NCI-H345 (cell line): ENCODE measurements at places on chromosomes 11 and 22.
A peak's percentile ranks its signal among the peaks of the same experiment; 100 is the strongest.

- DNase-seq, result no peak
Measured at GRCh38 chr11:86066657-86067008, 2.3 kb downstream of the PICALM start.

DNA sequence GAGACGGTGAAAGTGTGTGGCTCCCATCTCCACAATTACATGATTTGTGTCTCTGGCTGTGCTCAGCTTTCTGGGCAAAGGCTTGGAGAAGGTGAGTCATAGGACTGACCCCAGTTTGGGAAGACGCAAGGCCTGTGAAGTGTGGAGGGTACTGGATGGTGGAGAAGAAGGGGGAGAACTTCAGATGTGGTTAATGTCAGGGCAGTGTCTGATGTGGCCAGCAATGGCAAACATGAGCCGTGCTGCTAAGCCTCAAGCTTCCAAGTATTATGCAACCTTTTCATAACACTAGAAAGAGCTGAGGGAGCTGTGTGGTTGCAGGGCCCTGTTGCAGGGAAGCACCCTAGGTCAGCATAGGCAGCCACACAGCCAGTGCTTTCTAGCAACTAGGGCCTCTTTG lies 110.9 kb downstream of the NTM start:
- DNase-seq, result no peak

DNA sequence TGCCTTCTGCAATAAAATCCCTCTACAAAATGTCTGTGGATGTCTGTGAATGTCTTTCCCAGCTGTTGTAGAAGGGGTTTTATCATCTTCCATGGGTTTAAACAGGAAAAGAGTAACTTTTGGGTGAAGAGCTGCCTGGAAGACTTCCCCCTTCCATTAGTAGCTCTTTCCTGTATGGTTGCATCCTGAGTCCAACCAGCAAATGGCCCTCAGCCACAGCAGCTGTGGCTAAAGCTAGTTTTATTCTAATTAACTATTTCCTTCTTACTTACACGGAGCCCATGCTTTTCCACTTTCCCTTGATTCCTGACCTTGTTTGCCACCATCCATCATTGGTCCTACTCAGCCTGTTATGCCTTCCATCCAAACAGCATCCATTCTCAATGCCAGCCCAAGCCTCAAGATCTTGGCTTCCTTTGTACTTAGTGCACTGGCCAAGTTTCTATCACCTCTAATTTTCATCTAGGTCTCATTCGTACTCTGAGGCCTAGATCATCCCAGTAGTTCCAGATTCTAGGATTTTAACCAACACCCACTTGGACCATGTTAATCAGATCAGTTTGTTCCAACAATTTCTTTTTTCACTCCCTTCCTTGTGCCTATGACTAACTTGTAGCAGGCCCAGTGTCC lies 41.5 kb upstream of the CADM1 start:
- no peak for DNase-seq

- no peak for DNase-seq
Measured at GRCh38 chr11:134837887-134838232, 425.8 kb upstream of the B3GAT1 start.

DNA sequence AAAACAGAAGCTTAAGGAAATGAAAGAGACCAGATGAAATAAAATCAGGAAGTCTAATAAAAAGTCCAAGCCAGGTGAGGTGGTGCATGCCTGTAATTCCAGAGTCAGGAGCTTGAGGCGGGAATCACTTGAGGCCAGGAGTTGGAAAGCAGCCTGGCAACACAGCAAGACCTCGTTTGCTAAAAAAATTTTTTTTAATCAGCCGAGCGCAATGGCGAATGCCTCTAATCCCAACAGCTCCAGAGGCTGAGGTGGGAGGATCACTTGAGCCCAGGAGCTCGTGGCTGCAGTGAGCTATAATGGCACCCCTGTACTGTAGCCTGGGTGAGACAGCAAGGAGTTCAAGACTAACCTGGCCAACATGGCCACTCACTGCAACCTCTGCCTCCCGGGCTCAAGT lies 8.0 kb downstream of the RAB6A start:
- DNase-seq, result no peak

GRCh38 chr11:103367650-103368049 lies 258.4 kb downstream of the DYNC2H1 start:
- DNase-seq, result no peak

DNA sequence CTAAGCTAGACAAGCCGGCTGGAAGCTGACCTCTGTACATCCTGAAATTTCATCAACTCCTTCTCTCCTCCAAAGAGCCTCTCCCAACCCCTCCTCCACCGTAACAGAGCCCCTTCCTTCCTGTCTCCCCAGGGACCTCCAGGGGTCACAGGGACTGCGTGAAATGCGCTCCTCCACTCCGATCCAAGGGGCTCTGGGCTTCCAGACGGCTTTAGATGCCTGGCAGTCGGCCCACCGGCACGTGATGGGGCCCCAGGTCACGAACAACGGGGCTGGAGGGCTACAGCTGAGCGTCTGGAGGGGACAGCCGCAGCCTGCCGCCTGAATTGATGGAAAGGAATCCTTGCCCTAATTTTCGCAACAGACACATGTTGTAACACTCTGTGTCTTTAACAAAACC lies 264.1 kb downstream of the MN1 start:
- no peak for DNase-seq

DNA sequence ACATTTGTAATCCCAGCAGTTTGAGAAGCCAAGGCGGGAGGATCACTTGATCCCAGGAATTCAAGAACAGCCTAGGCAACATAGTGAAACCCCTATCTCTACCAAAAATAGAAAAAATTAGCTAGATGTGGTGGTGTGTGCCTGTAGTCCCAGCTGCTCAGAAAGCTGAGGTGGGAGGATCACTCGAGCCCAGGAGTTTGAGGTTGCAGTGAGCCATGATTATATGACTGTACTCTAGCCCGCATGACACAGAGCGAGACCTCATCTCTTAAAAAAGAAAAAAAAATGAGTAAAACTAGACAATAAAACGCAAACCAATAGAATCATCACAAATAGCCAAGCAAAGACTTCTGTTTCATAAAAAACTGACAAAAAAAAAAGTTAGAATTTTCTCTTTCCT lies 21.8 kb downstream of the NUCB2 start:
- no peak for DNase-seq

DNA sequence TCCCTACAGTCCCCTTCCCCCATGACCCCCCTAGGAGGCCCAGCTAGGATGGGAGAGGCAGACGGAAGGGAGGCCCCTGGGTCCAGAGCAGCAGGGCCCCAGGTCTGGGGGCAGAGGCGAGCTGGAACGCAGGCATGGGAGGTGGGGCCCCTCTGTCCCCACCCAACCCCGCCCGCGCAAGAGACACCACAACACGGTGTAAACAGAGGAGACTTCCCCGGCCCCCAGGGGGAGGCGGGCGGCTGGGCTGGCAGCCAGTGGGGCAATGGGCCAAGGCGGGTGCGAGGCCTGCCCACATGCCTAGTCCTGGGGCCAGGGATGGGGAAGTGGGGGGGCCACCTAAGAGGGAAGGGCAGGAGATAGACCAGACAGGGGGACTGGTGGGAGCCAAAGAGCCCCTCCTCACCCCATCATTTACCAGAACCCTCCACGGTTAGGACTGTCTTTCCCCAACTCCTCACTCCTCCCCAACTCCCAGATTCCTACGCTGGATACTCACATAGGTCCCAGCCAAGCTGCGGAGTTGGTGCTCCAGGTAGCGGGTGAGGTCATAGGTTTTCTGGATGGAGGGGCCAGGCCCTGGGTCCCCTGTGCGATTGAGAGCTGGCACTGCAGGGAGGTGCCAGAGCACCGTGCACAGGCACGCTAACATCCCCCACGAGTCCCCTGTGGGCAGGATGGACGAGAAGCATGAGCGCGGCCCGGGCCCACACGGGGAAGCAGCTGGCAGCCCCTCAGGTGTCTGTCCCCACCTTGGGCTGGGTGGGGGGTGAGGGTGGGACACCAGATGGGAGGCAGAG lies 6.2 kb downstream of the CLCF1 start:
- DNase-seq, result no peak

GRCh38 chr11:107707215-107707671 lies 4.6 kb downstream of the SLN start:
- no peak for DNase-seq

- DNase-seq, result no peak
Measured at GRCh38 chr11:93861808-93862207, 11.4 kb upstream of the VSTM5 start.

DNA sequence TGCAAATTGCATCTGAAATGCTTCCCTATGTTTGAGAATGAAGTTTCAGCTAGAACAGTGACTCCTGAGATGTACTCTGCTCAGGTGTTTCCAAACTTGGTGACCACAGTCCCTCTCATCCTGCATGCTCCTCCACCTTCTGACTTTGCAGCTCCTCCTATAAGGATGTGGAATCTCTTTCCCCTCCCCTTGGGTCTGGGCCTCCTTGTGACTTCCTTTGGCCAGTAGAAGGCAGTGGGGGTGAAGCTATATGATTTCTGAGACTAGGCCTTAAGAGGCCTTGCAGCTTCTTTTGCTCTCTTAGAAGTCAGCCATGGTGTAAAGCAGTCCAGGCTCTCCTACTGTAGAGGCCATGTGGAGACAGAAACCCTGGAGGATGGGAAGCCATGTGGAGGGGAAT lies 50.7 kb downstream of the CSF2RB start:
- DNase-seq, result no peak

DNA sequence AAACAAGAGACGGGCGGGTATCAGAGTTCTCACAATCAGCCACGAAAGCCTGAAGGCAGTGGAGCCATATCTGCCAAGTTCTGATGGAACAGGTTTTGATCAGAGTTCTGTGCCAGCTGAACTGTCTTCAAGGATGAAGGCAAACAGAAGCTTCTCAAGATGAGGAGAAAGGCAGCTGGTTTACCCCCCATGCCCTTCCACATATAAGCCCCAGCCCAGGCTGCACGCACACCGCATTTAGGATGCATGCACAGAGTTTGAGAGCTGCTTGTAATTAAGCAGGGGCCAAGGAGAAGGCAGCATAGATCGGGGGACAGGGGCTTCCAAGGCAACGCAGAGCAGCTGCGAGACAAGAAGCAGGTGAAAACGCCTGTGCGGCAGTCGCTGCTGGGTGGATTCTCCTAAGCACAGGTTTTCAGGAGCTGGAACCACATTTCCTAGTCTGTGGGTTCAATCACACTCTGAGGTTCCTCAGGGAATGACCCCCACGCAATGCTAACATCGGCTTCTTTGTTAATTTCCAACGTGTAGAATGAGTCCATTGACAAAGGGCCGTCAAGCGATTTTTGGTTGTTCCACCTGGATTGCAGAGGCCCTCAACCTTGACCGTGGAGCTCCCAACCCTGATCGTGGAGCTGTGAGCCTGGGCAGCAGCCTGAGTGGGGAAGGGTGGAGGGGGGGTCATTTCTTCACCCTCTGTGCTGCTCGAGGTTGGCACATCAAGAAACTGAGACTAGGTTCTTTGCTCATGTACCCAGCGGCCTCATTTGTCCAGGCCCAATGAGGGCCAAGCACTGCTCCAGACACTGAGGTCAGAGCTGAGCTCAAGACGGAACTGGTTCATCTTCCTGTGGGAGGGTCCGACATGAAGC lies 81.7 kb upstream of the SHISAL1 start:
- DNase-seq, result no peak

GRCh38 chr11:109677231-109677630 lies 255.2 kb downstream of the C11orf87 start:
- DNase-seq, result no peak

DNA sequence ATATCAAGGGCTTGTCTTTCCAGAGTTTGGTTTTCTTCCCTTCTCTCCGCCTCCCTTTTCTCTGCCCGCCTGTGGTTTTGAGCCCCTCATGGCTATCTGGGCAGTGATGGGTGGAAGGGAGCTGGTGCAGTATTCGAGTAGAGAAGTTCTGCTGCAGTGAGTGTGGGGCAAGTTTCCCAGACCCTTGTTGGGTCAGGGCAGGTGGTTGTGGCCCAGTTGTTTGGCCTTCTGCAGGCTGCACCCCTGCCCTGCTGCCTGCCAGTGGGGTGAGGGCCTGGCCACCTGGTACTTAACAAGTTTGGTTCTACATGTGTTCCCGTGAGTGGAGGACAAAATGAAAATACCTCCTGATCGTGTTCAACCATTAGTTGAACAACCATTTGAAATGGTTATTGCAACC lies 65.2 kb downstream of the PTPRJ start:
- no peak for DNase-seq

- no peak for DNase-seq
Measured at GRCh38 chr22:28477556-28477955, 202.1 kb downstream of the TTC28 start.

DNA sequence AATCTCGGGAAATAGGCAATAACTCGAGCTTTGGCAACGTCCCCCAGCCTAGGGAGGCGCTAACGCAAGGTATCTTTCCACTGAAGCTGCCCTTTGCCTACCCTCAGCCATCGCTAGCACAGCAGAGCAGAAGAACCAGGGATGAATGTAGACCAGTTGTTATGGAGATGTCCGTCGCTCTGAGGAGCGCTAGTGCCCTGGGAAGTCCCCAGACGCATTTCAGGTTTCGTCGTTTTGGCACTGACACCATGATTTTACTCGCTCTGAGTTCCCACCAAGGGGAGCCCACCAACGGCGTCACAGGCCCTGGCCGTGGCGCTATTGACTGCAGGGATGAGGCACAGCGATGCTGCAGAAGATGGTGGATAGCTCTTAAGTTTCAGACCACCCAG lies 22.7 kb upstream of the BDNF start:
- peak; percentile 12 for DNase-seq

GRCh38 chr11:133907841-133908241 lies 48.9 kb downstream of the IGSF9B start:
- no peak for DNase-seq

GRCh38 chr22:49810363-49811019 lies 17.2 kb downstream of the BRD1 start:
- no peak for DNase-seq

DNA sequence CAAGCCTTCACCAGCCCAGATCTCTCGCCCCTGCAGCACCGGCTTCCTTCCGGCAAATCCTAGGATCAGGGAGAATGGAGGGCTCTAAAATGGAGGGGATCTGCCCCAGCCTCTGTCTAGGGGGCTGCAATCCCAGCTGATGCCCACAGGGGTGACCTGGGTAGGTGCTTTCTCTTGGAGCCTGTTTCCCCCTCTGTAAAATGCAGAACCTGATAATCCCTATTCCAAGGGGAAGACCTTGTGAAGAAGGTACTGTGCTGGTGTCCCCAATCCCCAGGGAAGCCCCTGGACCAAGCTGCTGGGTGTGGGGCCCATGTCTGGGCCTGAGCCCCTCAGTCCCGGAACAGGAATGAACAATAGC lies 2.8 kb downstream of the EMID1 start:
- DNase-seq, result no peak

DNA sequence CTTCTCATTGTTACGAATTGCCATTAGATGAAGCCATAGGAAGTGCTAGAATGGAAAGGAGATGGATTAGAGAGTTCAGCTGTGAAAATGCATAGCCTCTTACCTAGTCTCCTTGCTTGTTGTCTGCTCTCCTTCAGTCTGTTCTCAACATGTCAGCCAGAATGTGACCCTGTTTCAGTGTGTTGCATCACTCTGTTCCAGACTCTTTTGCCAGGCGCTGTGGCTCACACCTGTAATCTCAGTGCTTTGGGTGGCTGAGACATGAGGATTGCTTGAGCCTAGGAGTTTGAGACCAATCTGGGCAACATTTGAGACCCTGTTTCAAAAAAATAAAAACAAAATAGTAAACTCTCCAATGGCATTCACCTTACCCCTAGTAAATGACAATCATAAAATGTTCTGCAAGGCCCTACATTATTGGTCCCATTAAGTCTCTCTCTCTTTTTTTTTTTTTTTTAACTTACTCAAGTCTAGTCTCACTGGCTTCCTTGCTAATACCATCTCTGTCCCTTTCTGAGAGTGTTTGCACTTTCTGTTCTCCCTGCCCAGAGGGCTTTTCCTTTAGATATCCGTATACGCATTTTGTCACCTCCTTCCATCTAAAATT lies 39.4 kb downstream of the CYP2R1 start:
- DNase-seq, result peak; percentile 12

GRCh38 chr22:49613511-49614270 lies 214.0 kb downstream of the BRD1 start:
- no peak for DNase-seq

- DNase-seq, result no peak
Measured at GRCh38 chr22:21657020-21657359, 8.8 kb upstream of the PPIL2 start.
